ENCODE measurements at places on chromosomes 4 and X.

DNA sequence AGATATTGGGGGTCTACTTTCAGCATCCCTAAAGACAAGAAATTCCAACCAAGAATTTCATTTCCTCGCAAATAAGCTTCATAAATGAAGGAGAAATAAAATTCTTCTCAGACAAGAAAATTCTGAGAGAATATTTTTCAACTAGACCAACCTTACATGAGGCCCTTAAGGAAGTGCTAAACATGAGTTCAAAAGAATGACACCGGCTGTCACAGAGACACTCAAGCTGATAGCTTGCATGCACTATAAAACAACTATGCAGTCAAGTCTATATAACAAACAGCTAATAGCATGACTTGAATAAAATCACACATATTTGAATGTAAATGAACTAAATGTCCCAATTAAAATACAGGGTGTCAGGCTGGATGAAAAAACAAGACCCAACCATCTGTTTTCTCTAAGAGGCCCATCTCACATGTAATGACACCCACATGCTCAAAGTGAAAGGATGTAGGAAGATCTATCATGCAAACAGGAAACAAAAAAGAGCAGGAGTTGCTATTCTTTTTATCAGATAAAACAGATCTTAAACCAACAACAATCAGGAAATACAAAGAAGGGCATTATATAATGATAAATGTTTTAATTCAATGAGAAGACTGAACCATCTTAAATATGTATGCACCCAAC lies 27.2 kb downstream of the FAAH2 start:
- DNase-seq = no peak

- no peak for DNase-seq
Measured at GRCh38 chr4:184680698-184681097, 31.2 kb downstream of the PRIMPOL start.

DNA sequence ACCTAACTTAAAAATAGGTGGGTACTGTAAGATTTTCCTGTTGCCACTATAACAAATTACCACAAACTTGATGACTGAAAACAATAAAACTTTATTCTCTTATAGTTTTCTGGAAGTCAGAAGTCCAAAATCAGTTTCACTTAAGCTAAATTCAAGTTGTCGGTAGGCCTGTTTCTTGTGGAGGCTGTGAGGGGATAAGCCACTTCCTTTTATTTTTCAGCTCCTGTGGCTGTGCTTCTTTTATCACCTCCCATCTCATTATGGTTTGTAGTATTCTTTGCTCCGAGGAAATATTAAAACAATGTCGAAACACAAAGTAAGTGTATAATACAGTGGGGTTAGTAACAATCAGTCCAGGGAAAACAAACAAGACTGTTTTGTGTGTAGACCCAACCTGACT lies 610.5 kb upstream of the TECRL start:
- DNase-seq = no peak

DNA sequence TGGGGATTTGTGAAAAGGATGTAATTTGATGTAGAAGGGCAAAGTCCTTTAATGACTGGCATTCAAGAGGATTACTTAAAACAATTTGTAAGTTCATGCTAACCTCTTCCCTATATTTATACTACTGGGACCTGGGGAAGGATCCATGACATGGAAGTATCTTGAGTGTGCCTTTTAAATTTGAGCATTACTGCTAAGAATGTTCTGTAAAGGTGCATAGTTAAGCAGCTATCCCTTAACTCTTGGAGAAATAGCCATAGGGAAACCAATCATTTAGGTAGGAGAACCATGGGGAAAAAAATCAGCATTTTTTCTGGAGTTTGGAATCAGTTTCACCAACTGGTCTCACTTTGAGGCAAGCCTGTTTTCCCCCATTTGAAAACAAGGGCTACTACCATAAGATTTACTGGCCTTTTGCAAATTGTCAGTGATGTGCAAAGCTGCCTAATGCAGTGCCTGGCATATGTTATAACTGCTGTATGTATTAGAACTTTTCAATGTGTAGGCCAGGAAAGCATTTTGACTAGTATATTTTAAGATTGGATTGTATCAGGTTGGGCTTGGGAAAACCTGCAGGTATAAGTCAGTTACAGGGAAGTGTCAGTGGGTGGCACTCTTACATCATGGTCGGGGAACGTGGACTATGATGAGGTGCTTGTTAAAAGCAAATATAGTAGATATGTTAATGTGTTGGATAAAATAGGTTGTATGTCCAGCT lies 72.1 kb downstream of the PRSS12 start:
- DNase-seq = peak; percentile 84

- no peak for DNase-seq
Measured at GRCh38 chr4:74092957-74093356, 6.0 kb downstream of the CXCL2 start.

DNA sequence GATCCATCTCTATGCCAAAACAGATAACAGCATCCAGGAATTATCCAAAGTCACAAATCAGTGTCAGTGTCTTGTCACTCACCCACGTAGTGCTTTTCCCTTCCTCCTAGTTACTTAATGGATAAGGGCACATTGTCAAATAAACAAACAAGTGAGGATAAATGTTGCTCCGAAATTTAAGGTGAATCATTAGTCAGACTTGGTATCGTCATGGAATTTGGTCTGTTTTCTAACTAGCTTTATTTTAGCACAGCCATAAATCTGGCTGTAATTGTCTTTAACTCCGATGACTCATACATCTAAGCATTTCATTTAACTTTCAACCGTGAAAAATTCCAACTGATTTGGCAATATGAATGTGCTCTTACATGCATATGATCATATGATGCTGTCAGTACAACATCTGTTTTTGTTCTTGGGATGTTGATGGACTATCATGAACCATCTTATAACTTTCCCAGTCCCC lies 83.3 kb downstream of the SNCA start:
- no peak for DNase-seq

GRCh38 chr4:128528793-128529553 lies 241.4 kb upstream of the PGRMC2 start:
- DNase-seq = no peak

DNA sequence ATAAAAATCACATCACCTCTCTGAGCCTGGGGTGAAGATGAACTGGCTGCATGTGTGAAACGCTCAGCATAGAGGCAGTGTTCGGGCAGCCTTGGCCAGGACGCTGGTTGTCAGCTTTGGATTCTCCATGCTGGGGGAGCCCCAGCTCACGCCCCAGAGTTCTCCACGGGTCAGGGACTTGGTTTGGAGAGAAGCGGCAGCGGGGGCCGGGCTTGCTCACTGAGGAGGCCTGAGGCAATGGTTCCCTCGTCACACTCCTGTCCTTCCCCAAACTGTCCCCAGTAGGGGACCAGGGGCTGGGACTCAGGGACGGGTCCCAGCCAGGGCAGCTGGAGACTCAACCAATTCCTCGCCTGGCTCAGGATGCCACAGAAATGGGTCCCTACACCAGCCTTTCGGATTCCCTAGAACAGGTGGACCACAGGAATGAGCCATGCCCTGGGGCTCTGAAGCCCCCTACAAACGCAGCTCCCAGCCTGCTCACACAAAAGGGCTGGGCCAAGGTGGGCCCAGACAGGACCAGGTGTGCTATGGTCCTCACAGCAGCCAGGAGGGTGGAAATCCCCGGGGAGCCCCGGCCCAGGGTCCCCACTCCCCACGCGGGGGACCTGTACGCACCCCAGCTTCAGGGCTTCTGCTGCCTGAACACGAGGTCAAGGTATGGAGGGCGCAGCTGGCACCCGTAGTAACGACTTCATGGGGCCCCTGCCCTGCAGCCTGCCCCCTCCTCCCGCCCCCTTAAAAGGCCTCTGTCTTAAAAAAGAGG lies 1.4 kb downstream of the MXD4 start:
- DNase-seq = peak; percentile 26

DNA sequence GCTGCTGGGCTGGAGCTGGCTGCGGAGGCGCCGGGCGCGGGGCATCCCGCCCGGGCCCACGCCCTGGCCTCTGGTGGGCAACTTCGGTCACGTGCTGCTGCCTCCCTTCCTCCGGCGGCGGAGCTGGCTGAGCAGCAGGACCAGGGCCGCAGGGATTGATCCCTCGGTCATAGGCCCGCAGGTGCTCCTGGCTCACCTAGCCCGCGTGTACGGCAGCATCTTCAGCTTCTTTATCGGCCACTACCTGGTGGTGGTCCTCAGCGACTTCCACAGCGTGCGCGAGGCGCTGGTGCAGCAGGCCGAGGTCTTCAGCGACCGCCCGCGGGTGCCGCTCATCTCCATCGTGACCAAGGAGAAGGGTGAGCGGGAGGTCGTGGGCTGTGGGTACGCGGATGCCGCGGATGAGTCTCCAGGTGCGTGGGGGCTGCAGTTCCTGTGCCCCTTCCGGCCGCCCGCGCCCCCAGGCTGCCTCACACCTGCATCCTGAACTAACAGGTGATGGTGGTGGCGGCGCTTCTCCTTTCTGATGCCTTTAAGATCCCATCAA lies 499 bp downstream of the CYP2U1 start:
- DNase-seq = no peak

DNA sequence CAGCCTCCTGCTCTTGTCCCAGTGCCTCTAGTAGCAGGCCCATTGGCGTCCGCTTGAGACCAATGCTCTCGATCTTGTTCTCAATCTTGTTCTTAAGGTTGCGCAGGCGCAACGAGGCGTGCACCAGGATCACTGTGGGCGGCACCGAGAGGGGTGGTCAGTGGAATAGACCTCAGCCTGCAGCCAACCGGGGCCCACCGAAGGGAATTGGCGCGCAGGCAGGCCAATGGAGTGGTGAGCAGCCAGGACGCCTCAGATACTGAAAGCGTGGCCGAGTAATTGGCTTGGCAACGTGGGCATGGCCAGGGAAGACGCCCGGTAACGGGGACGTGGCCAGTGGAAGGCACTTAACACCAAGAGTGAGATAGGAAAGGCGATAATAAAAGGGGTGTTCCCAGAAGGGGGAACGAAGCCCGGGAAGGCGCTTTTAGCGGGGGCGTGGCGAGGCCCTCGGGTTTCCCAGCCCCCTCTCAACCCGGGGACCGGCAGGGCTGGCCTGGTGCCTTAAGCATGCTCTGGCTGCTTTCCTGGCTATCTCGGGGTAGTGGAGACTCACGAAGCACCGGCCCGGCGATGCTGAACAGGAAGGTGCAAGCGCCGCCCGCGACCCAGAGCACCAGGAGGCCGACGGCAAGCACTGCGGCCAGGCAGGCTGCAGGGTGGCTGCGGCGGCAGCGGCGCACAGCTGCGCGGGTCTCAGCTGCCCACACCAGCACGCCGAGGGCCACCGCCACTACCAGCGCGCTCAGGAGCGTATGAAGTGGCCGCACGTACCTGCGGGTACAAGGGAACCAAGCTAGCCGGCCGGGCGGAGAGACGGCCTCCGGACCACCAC lies 1.7 kb downstream of the PRAF2 start:
- no peak for DNase-seq

GRCh38 chr4:114603497-114603896 lies 4.9 kb downstream of the UGT8 start:
- DNase-seq = peak; percentile 32

DNA sequence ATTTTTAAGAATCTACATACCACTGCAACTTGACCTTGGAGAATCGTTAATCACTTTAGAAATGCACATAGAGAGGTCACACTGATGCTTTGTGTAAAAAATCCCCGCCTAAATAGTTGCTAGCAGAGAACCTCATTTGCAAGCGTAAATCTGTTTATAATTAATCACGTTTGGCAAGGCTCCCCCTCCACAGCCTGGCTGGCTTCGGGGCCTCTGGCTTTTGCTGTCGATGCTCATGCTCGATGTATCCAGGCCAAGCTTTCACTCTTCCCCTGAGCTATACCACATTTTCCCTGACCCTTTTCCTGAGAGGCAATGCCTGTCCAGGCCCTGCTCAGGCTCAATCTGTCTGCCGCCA lies 23.4 kb downstream of the CYTL1 start:
- no peak for DNase-seq

DNA sequence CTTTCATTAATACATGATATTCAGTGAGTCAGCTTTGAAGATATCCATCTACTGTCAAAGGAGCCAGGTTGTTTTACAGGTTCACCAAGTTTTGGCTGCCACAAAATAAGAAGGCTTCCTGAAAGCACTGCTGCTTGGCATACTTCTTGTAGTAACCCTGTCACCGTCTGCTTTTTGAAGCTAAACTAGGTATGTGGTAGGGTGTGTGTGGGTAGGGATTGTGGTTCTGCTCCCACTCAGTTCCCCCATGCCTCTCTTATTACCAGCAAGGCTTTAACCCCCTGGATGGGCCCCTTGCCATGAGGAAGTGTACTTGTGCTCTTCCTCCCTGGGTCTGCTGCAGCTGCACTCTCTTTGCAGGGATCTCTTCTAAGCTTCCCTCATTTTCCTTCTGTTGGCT lies 191.2 kb downstream of the BANK1 start:
- DNase-seq = peak; percentile 95

DNA sequence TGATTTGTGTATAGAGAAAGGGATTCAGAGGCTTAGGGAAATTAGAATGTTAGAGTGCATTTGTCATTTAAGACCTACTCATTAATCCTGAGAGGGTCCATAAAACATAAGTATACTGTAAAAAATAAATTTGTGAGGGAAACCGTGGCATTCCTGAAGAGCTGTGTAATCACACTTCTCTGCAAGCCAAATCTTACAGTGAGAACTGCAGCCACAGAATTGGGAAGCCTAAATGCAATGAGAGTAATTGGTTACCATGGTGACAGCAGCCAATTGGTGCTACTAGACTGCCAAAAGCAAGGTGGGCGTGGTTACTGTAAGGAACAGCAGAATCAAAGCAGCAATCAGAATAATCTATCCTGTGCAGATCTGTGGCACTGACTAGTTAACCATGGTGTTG lies 345.2 kb upstream of the GRID2 start:
- no peak for DNase-seq

DNA sequence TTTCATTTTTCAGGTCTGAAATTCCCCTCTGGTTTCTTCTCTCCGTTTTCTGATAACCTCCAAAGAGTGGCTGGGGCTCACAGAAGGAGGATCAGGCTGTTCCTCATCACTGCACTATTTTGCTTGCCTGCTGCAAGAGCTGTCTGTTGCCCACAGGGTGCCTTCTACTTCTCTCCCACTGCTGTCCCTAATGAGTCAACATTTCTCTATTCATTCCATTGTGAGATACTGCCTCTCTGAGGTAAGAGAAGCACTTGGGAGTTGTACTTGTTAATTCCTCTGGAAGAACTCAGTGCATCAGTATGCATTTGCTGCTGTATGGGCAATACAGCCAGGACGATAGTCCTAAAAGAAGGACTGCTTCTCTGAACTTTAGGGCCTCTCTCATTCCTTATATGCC lies 34.8 kb downstream of the CT47B1 start:
- peak; percentile 1 for DNase-seq

GRCh38 chrX:39627257-39627656 lies 470.5 kb downstream of the BCOR start:
- no peak for DNase-seq

DNA sequence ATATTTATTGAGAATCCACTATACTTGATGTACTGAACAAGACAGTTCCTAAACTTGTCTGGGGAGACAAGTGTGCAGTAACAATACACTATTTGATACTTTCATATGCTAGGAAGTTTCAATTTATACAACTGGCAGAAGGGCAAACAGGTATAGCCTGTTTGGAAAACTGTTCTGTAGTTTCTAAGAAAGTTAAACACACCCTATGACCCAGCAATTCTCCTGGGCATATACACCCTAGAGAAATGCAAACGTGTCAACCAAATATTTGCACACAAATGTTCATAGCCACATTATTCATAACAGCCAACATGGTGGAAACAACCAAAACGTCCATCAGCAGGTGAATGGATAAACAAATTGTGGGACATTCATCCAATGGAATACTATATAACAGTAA lies 64.0 kb upstream of the BRS3 start:
- no peak for DNase-seq

All from NB4 (cell line).